ENCODE measurements at places on chromosomes 6 and 20.

GRCh38 chr6:135922174-135922573 is 70.7 kb downstream of the PDE7B start:
- DNase-seq: no peak

DNA sequence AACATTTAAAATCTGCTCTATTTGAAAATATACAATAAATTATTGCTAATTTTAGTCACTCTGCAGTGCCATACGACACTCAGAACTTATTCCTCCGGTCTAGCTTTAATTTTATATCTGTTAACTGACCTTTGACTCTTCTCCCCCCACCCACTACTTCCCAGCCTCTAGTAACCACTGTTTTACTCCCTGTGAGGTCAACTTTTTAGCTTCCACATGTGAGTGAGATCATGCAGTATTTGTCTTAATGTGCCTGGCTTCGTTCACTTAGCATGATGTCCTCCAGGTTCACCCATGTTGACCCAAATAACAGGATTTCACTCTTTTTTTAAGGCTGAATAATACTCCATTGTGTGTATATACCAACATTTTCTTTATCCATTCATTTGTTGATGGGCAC is 80.8 kb downstream of the RPP40 start:
- no peak for DNase-seq

DNA sequence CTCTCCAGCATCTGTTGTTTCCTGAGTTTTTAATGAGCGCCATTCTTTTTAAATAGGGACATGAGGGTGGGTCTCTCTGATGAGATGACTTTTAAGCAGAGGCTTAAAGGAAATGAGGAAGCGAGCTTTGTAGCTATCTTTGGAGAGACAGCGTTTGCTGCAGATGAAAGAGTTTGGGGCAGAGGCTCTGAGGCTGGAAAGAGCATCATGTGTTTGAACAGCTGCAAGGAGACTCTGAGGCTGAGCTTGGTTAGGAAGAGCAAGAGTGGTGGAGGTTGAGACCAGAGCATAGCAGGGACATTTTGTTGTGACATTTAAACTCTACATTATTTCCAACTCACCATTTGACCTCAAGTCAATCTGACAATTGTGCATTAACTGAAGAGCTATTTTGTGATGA is 38.3 kb upstream of the TMX4 start:
- DNase-seq: no peak

- no peak for DNase-seq
Observed at GRCh38 chr6:119683031-119683430, 333.5 kb upstream of the MAN1A1 start.

- DNase-seq: no peak
Observed at GRCh38 chr6:158080849-158081656, 87.0 kb downstream of the SERAC1 start.

DNA sequence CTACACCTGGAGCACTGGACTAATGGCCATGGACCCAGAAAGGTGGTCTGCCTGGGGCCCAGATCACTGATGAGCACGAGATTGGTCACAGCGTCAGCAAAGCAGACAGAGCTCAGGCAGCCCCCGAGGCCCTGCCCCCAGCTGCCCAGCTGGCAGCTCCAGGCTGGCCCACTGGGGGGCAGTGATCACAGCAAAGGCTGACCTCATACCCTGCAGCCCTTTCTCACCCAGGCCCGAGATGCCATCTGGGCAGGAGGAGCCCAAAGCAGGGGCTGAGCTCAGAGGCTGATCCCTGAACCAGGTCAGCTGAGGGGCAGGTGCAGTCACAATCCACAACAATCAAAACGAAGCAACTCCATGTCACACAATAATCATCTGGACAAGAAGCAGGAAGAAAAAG is 4.1 kb downstream of the MAP1LC3A start:
- DNase-seq: peak; percentile 27

GRCh38 chr20:38172408-38172807 is 7.3 kb upstream of the TGM2 start:
- DNase-seq: no peak

DNA sequence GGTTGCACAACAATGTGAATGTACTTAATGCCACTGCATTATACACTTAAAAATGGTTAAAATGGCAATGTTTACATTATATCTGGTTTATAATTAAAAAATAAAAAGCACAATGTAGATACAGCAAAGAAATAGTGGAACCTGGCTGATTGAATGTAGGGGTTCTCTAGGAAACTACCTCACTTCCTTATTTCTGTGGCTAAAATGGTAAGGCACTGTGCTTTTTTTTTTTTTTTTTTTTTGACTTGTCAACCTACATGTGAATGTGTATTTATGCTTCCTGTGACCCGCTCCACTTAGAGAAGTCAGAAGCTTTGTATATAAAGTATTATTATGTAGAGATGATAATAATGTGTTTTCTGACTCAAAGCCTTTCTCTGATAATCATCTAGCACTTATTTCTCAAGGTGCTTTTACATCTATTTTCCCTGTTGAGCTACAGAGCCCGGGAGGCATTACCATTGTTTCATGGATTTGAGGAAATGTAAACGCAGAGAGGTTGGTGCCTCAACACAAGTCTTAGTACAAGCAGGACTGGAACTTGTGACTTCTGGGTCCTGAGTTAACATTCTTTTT is 55.0 kb downstream of the SOX4 start:
- DNase-seq: no peak

- peak; percentile 60 for DNase-seq
Observed at GRCh38 chr6:1524040-1524480, 85.7 kb upstream of the FOXC1 start.

GRCh38 chr6:121647905-121648304 is 212.5 kb downstream of the GJA1 start:
- no peak for DNase-seq

DNA sequence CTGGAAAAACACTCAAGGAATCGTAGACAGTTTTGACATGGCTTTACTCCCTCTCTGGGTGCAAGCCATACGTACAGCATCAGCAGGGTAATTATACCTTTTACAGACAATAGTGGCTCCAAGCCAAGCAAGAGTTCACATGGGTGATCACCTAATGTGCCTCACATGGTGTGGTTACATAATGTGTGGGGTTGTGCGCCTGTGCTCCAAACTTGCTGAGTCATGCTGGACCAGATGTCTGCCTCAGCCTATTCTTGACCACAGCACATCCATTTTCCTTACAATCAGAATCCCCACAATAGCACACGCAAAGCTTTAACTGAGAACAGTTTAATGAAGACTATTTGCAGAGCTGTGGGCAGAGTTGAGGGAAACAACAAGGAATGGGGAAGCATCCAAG is 74.5 kb downstream of the ALDH8A1 start:
- DNase-seq: no peak

GRCh38 chr20:58709703-58710039 is 17.1 kb downstream of the NPEPL1 start:
- DNase-seq: peak; percentile 10

- DNase-seq: no peak
Observed at GRCh38 chr6:152423216-152424103, 213.7 kb downstream of the SYNE1 start.

DNA sequence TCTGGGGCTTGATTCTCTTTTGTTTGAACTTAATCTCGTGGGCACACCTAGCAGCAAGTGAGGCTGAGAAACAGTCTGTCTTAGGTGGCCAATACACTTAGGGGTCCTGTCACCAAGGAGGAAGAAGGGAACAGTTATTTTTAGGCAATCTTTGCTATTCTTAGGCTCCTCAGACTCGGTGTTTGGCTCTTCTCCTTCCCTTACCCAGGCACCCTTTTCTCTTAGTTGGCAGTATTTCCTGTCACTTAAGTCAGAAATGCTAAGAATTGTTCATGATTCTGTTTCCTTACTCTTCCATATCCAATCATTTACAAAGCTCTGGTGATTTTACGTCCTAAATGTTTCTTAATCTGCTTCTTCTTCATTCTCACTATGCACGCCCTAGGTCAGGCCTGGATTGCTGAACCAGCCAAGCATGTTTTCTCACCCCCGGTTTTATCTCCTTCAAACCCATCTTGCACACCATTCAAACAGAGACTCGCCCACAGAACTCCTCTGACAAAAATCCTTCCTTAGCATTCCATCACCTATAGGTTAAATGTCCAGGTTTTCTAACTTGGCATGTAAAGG is 45.2 kb upstream of the TMEM217 start:
- no peak for DNase-seq

GRCh38 chr6:2434116-2434515 is 188.7 kb upstream of the GMDS start:
- DNase-seq: no peak

Data from dorsolateral prefrontal cortex (tissue), 122 donors.